CD4-positive, alpha-beta T cell treated with Interleukin-4 for 1 hour (primary cell): ENCODE measurements at places on chromosomes 5 and 9.
A peak's percentile ranks its signal among the peaks of the same experiment; 100 is the strongest.

GRCh38 chr5:120532835-120533234 lies 68.7 kb downstream of the PRR16 start:
- DNase-seq, result no peak

DNA sequence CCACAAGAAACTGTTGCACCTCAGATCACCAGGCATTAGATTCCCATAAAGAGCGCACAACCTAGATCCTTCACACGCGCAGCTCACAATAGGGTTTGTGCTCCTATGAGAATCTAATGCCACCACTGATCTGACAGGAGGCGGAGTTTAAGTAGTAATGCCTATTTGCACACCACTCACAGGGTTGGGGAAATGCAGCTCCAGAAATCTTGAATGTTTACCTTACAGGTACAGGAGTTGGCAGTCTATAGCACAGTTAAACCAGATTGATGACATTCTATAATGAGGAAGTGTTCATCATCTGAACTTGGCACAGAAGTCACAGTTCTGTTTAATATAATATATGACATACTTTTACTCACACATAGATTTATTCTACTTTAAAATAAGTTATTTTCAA lies 732.2 kb upstream of the ZNF608 start:
- DNase-seq, result no peak

GRCh38 chr9:69028754-69029153 lies 6.8 kb upstream of the FXN start:
- DNase-seq, result peak; percentile 38

DNA sequence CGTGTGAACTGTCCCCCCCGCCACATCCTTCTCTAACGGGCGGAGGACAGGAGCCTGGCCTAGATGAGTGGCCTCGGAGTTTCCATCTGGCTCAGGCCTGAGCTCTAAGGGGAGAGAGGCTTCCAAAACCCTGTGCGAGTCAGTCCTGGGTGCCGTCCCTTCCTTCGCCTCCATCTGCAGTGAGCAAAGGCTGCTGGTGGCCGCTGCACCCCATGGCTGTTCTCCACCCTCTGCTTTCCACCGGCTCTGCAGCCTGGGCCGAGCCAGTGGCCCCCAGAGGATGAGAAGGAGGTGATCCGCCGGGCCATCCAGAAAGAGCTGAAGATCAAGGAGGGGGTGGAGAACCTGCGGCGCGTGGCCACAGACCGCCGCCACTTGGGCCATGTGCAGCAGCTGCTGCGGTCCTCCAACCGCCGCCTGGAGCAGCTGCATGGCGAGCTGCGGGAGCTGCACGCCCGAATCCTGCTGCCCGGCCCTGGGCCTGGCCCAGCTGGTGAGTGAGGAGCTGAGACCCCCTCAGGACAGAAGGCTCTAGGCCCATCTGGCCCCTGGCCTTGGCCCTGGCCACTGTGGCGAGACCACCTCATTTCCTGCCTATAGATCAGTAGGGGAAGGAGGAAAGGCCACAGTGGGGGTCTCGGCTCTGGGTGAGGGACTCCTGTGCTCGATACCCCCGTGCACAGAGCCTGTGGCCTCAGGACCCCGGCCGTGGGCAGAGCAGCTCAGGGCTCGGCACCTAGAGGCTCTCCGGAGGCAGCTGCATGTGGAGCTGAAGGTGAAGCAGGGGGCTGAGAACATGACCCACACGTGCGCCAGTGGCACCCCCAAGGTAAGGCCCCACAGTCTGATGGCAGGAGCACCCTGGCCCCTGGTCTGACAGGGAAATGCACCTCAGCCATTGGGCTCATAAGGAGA lies 3.0 kb downstream of the PKN3 start:
- DNase-seq, result no peak

DNA sequence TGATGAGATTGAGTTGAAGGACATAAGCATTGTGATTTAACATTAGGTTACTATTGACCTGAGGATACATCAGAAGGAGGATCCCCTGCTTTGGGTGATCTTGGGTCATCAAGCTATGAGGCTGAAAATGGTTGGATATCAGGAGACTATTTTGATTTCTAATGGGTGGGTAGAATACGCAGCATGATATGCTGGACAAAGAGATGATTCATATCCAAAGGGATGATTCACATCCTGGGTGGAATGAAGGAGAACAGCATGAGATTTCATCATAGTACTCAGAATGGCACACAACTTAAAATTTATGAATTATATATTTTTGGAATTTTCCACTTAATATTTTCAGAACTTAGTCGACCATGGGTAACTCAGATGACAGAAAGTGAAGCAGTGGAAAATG lies 1759.5 kb upstream of the C9orf72 start:
- no peak for DNase-seq

DNA sequence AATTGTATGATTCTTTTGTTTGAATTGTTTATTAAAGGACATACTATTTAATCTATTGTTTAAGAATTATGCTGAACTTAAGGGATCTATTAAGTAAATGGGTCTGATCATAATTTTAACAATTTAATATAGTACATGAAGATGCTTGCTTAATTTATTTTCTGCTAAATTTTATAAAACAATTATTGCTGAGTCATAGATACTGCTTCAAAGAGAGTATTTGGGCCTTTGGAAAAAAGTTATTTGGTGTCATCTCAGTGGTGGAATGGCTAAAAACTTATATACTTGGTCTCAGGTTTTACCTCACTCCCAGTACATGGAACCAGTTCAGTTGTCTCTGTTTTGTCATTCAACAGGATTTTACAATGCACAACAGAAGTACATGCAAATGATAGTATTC lies 145.3 kb downstream of the CDH9 start:
- DNase-seq, result no peak

- DNase-seq, result no peak
Observed at GRCh38 chr5:54098267-54098666, 212.1 kb downstream of the ARL15 start.

DNA sequence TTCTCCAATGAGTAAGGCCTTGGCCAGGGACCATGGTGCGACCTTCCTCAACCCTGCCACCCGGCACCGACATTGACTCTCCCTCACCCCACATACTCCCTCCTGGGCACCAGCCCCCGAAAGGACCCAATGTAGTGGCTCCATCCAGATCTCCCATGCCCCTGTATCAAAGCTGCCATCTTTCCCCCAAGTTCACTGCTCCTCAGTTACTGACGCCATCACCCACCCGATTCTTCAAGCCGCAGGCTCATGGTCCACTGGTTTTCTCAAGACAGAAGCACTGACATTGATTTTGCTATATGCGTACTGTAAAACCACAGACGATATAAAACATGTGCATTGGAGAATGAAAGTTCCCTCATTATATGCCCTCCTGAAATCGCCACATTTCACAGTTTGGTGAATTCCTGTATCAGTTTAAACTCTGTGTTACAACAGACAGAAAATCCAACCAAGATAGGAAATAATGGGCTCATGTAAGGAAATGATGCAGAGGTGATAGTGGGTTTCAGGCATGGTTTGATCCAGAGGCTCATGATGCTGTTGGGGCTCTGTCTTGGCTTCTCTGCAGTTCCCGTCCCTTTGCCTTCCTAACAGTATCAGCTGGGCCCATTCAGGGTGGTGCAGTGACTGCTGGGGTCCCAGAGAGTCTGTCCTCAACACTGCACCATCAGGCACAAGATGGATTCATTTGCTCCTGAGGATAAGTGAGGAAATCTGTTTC lies 207.3 kb upstream of the IER5L start:
- DNase-seq, result no peak

DNA sequence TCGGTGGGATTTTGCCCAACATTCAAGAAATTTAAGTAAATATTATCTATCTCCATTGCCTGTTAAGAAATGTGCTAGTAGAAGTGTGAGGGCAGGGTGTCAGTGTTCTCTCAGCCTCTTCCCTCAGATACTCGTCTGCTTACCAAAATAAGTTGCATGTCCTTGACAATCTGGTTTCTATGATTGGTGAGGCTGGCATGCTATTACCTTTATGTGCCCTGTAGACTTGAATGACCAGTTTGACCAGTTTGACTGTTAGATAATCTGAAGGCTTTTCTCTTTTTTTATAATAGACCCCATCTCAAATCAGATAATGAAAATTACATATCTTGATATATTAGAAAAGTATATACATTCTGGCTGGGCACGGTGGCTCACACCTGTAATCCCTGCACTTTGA lies 348 bp downstream of the CATSPER3 start:
- no peak for DNase-seq

- DNase-seq, result no peak
Observed at GRCh38 chr5:11609570-11610303, 294.5 kb downstream of the CTNND2 start.

GRCh38 chr5:65157906-65158603 lies 323.7 kb downstream of the ADAMTS6 start:
- DNase-seq, result no peak

DNA sequence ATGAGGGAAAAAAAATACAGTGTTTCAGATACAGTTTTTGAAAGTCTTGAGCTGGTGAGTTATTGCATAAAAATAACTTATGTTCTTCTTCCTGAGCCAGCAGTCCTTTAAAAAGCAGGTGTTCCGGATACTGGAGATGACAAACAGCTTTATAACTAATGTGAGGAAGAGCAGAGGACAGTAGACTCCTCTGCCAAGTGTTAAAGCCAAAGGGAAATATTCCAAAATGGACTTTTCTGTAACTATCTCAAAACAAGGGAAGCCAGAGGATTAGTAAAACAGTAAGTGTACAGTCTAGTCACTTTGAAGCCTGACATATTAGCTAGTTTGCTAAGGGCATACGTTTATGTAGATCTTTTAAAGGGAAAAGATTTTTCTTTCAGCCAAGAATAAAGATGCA lies 11.0 kb upstream of the SNCAIP start:
- DNase-seq, result no peak

- DNase-seq, result no peak
Observed at GRCh38 chr9:95777136-95777535, 98.4 kb upstream of the ERCC6L2 start.

DNA sequence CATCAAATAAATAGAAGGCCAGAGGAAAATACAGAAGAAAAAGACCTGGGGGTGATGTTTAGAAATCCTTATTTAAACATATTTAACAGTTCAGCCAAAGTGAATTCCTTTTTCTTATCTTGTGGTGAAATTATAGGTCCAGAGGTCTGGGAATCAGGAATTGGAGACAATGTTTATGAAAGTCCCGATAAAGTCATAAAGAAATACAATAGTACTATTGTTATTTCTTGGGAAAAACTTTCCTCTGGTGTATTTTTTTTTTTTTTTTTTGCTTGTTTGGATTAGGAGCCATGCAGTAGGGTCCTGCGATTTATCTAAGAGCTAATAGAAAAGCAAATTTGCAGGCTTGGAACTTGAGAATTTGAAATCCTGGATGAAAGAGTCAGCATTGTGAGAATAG lies 426 bp downstream of the C7 start:
- DNase-seq, result no peak

DNA sequence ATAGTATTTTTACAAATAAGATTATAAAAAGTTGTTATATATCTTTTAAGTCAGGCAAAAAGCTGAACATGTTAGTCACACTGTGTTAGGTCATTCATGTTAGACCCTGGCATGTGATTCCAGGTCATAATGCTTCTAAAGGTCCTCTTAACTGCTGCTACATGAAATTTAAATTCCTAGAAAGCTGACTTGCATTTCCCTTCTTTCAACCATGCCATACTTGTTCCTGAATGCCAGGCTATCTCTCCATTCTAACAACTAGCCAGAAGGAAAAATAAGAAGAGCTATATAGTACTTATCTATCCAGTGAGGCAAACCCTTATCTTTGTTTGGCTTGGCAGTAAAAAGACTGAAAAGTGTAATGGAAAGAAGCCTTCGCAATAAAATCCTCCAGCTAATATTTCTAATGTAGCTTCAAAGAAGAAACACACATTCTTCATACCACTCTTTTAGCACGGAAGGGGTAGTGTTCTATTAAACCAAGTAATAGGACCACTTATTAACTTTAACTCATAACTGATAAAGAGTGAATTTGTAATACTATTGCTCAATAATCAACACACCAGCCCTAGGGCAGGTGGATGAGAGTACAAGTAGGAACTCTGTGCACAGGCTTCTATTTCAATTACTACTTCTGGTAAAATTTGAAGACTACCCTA lies 310.2 kb downstream of the PDE4D start:
- no peak for DNase-seq

DNA sequence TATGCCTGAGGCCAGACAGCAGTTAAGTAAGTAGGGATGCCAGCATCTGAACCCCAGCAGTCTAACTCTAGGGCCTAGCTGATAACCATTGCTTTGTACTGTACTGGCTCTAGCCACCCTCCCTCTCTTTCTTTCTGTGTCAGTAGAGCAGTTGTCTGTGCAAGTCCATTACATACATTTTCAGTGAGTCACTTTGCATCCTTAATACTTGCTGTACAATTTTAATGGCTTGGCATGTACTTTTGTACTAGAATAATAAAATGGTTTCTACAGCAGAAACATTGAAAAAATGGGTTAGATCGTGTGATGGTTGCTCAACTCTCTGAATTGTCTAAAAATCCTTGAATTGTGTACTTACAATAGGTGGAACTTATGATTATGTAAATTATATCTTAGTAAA lies 1.5 kb upstream of the TTC39B start:
- DNase-seq, result no peak

- no peak for DNase-seq
Observed at GRCh38 chr9:135976944-135977343, 15.8 kb upstream of the UBAC1 start.

- no peak for DNase-seq
Observed at GRCh38 chr5:148003226-148003625, 60.6 kb upstream of the SPINK5 start.

DNA sequence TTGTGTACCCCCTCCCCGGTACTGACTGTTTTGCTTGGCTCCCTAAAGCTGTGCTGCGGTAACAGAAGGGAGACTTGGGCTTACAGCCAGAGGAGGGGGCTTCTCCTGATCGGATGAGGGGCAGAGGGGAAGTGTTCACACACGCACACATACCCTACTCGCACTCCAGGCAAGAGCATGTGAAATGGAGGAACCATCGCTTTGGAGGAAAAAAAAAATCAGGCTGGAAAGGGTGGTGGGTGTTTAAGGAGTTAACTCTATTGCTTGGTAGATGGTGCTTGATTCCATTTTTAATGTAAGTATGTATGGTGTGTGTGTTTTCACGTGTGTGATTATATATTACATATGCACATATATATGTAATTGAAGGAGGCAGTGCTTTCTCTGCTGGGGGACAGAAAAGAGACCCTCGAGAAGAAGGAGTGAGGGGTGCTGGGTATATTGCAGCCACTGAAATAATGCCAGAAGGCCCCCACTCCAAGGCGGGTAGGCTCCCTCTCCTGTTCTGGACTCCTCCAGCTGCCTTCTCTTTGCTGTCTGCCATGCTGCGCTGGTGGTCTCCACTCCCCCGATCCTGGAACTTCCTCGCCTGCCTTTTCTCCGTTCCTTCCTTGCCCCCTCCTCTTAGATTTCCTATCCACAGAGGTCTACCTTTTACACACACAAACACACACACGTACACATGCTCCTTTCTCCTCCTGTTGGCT lies 721 bp downstream of the GRIA1 start:
- no peak for DNase-seq
